ENCODE measurements at places on chromosomes 2 and 18.

- DNase-seq, result no peak
These were observed 94.2 kb downstream of the GULP1 start for GRCh38 chr2:188385857-188386256.

GRCh38 chr2:24626131-24626530 is 135.1 kb downstream of the NCOA1 start:
- no peak for DNase-seq

DNA sequence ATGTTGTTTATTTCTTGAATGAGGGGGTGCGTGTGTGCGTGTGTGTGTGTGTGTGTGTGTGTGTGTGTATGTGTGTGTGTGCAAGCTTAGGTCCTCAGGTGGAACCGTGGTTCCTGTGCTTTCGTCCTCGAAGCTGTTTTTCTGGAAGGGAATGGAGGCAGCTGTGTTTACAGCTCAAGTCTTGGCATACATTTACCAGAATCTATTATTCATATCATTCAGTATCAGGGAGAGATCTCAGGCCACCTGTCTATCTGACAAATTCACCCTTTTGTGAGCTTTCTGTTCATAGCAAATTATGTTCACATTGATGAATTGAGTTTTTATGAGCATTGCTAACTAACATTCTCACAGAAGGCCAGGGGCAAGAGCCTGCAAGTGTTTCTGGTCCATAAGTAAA is 550.4 kb downstream of the ARHGAP15 start:
- DNase-seq, result no peak

DNA sequence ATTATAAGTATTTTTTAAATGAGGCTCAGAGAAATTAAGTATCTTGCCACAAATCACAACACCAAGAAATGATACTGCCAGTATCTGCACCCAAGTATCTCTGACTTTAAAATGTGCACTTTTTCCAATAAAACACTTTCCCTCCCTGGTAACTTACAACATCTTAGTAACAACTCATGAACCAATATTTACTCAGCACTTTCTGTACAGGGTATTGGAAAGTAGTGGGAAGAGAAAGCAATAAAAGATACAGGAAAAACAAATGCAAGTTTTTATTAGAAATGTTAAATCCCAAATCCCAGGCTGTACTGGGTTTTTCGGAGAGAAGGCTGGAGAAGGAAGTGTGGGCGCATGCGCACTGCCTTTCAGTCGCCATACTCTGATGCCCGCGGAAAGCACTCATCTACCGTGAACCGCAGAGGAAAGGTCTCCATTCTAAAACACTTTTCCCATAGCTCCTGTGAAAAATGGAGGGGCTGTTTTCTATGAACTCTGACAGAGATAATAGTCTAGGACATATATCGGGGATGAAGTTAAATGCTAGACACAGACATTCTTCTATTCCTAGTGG is 52.1 kb downstream of the L3MBTL4 start:
- no peak for DNase-seq

- DNase-seq, result no peak
These were observed 78.5 kb downstream of the MCFD2 start for GRCh38 chr2:46837112-46837454.

- DNase-seq, result no peak
These were observed 34.0 kb upstream of the CYTIP start for GRCh38 chr2:157477919-157478318.

- no peak for DNase-seq
These were observed 478.8 kb downstream of the ADCYAP1 start for GRCh38 chr18:1383465-1383864.

GRCh38 chr18:6810191-6810590 is 80.7 kb downstream of the ARHGAP28 start:
- DNase-seq, result no peak

DNA sequence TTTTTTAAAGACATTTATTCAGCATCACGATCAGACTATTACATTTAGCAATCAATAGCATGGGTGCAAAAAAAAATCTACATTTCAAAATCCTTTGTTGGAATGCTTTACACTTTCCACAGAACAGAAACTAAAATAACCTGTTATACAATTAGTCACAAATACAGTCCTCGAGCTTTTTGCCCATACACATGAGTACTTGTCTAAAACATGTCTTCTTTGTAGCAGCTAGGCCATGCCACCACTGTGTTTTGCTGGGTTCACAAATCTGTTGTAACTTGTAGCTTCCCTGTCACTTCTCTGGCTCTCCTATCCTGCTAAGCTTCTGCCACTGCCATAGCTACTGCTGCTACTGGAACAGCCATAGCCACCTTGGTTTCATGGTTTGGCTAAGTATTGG is 24.4 kb upstream of the ADAM23 start:
- no peak for DNase-seq

DNA sequence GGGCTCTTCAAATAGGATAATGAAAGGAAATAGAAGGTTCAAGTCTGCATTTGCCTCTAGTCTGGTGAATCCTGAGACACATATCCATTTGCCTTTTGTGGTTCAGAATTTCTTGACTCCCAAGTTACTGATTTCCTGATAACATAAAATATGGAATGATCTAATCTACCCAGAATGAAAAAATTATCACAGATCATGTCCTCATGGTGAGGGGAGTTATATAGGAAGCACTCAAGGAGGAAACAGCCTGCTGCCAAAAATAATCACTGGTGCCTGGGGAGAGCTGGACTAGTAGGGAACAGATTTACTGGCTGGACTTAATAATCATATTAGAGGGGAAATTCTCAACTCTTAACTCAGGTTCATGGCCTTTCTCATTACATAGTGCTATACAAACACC is 95.5 kb upstream of the STK17B start:
- no peak for DNase-seq

DNA sequence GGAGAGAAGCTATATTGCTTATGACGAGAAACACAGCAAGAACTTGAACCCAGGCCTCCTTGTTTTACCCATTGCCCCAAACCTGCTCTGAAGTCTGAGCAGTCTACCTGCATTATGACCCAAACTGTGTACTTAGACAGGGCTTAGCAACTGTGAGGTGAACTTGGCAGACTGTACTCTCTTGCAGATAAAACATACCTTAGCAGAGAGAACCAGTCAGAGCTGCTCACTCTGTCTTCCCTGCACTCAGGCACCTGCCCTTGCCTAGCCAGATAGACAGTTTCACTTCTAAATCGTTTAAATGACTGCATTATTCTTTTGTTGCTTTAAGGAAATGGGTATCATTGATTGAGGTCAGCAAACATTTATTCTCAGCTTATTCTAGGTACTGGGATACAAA is 20.3 kb downstream of the ITPRID2 start:
- no peak for DNase-seq

DNA sequence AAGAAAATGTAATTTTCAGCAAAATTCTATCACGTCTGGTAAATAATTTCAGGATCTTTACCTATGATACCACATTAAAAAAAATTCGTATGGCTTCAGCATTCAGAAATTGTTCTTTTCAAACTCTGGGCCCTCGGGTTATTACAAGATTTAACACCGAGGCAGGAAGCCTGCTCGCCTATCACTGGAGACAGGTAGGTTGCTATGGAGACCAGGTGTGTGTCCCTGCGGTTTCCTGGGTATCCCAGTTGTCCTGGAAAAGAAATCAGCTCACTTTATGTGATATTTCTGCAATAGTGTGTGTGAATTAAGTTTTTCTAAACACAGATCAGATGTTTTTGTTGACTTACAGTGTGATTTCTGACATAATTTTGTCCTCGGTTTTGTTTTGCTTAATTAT is 14.2 kb downstream of the HPCAL1 start:
- DNase-seq, result no peak

DNA sequence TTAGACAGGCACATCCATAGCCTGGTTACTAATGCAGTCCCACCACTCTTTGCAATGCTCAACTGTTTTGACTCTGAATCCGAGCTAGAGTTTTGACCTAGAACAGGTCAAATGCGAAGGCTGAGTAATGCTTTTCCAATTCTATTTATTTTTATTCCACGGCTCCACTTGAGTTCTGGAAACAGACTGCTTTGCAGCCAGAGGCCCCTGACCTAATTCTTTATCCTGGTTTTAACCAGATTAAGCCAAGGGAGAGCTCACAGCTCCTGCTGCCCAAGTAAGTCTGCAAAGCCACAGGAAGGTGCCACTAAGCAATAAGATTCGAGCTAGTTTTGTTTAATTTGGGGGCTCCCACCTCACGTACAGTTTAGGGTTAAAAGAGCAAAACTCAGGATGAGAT is 51.4 kb downstream of the MREG start:
- no peak for DNase-seq

DNA sequence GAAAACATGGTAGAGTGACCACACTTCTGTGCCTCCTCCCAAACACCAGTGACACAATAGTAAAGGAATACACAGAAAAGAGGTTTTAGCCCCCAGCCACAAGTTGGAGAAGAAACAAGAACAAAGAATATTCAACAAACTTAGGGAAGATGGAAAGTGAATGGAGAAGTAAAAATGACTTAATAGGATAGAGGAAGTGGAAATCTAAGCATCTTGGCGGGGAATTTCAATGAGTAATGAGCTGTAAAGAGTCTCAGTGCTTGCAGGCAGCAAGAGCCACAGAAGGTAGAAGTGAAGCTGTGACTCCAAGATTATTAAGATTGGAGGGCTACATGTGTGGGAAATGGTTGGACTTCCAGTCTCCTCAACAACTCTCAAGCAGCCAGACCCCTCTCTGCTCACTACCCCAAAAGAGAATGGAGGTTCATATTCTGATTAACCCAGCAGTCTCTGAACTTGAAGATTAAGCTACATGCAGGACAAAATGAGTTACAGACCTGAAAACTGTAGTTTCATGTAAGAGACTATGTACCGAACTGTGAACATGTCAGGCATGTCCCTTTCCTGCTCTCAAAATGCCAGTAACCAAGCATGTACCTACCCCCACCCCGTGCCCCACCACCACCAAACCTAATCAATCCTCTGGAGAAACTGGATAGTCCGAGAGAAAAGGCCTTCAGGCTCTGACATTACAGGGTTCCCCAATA is 16.9 kb upstream of the HNRNPLL start:
- no peak for DNase-seq

DNA sequence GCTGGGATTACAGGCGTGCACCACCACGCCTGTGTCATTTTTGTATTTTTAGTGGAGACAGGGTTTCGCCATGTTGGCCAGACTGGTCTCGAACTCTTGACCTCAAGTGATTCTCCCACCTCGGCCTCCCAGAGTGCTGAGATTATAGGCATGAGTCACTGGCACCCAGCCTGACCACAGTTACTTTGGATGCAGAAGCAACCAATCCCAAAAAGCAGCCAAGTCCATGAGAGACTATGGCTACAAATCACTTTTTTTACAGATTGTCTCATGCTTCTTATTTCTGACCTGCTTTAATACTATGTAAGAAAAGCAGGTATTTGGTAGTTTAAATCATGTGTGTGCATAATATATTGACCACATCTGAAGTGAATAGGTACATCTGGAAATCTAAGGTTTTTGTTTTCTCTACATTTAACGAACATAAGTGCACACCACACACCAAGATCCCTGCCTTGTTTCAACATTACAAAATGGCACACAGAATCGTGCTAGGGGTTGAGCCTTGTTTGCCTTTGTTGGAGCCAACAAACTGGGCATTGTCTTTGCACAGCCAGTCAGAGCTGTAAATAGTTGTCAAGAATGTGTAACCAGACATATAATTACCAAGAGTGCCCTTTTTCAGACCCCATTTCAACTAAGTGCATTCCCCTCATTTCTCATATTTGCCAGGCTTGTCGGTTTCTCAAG is 18.3 kb upstream of the MAP4K4 start:
- DNase-seq, result no peak

Measured in progenitor cell of endocrine pancreas (in vitro differentiated cells).